ENCODE measurements at places on chromosomes 12 and 14.

- DNase-seq, result no peak
Observed at GRCh38 chr14:26791117-26791806, 193.4 kb upstream of the NOVA1 start.

- DNase-seq, result no peak
Observed at GRCh38 chr12:84043355-84043754, 869.2 kb downstream of the SLC6A15 start.

DNA sequence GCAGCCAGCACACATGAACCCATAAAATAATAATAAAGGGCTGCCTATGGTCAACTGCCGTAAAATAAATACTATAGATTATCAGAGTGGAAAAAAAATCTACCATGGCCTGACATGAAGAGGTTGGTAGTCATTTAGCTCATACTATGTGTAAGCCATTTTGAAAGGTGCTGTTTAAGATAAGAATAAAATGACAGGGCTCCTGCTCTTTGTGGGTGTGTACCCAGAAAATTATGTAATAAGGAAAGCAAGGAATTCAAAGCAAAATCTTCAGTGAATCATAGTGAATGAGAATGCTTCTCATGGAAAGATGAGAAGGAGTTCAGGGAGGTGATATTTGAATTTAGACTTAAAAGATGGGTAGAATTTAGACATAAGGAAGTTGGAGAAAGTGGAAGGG is 42.9 kb upstream of the PPM1H start:
- DNase-seq, result no peak

- DNase-seq, result no peak
Observed at GRCh38 chr12:110908377-110909152, 11.8 kb downstream of the MYL2 start.

DNA sequence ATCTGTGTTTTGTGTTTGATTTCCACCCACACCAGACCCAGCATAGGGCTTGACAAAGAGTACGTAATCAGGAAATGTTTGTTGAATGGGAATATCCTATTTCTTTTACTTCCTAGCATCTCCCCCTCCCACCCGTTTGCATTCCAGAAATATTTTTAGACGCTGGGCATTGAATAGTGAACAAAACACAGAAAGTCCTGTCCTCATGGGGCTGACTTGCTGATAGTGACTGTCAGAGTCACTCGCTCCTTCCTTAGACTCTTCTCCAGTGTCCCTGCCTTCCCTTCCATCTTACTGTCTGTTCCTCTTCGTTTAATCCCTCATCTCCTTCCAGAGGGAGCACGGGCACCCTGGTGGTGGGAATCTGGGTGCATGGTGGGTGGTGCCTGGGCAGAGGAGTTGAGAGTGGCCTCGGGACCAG is 53.6 kb downstream of the SLC25A47 start:
- no peak for DNase-seq

GRCh38 chr12:11727133-11727664 is 77.7 kb downstream of the ETV6 start:
- no peak for DNase-seq

DNA sequence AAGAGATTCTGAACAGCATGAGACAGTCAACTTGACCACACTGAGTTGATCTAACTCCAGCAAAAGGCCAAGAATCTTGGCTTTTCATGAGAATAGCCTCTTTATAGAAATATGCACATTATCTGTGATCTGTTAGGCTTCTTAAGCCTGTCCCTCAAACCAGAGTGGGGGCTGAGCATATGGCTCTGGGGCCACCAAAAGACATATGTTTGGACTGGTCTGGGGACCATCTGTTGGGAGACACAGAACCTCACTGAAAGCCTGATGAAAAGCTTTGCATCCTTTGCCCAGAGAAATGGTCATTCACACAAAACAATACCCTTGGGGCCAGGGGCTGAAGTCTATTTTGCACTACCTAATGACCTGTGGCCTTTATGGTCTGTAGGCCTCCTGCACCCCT is 165.3 kb upstream of the PRMT8 start:
- no peak for DNase-seq

GRCh38 chr14:76386944-76387782 is 11.2 kb downstream of the ESRRB start:
- peak; percentile 56 for DNase-seq

- no peak for DNase-seq
Observed at GRCh38 chr14:24784981-24785380, 151.0 kb upstream of the GZMB start.

GRCh38 chr12:64821116-64821630 is 3.3 kb upstream of the TBC1D30 start:
- DNase-seq, result no peak

GRCh38 chr14:66076176-66076575 is 410.0 kb upstream of the CCDC196 start:
- DNase-seq, result no peak

GRCh38 chr12:103802586-103802886 is 38.5 kb downstream of the NT5DC3 start:
- no peak for DNase-seq

DNA sequence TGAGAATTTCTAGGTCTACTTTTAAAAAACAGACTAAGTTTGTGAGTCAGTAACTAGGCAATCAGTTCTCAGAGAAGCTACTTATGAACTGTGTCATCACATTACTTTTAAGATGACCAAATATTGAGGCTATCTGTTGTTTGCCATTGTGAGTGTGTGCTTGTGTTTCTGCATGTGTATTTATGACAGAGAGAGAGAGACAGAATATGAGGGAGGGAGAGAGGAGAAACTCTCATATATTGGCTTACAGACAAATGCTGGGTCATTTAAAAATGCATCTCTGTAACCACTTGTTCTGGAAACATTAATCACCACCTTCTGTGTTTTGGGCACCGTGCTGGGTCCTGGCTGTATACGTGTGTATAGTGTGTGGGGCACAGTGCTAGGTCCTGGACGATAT is 161.5 kb upstream of the FRMD6 start:
- no peak for DNase-seq

DNA sequence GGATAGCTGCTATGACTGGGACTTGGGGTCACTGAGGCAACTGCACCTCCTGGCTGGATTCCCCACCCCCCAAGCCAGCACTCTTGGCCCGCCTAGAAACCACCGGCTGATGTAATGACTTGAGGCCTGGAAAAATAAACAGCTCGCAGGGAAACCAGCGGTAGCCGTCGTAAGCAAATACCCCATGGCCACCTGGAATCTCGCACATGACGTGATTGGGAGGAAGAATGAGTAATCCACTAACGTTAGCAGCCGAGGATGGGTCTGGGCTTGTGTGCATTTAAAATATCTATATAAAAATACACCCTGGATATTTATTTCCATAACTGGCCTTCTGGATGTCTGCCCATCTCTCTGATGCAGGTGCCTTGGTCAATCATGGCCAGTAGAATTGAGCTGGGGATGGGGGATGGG is 120.1 kb downstream of the SMOC1 start:
- DNase-seq, result no peak

GRCh38 chr12:32889011-32889760 is 7.4 kb downstream of the PKP2 start:
- DNase-seq, result no peak

- no peak for DNase-seq
Observed at GRCh38 chr12:38374751-38375150, 58.2 kb downstream of the ALG10B start.

- no peak for DNase-seq
Observed at GRCh38 chr12:82650627-82651337, 35.9 kb upstream of the TMTC2 start.

DNA sequence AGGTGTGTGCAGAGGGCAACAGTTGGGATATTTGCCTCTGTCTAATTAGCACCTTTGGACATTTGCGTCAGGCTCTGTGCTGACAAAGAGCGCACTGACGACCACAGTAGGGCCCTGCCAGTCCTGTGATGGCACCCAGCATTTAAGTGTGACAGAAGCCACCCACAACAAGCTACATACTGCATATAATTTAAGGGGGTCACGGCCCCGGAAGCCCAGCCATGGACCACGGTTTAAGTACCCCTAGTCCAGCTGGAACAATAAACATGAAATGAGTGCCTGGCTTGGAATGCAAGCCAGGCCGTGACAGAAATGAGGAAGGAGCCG is 16.8 kb upstream of the DYNC1H1 start:
- no peak for DNase-seq

GRCh38 chr14:99346470-99347080 is 74.6 kb upstream of the BCL11B start:
- DNase-seq, result no peak

DNA sequence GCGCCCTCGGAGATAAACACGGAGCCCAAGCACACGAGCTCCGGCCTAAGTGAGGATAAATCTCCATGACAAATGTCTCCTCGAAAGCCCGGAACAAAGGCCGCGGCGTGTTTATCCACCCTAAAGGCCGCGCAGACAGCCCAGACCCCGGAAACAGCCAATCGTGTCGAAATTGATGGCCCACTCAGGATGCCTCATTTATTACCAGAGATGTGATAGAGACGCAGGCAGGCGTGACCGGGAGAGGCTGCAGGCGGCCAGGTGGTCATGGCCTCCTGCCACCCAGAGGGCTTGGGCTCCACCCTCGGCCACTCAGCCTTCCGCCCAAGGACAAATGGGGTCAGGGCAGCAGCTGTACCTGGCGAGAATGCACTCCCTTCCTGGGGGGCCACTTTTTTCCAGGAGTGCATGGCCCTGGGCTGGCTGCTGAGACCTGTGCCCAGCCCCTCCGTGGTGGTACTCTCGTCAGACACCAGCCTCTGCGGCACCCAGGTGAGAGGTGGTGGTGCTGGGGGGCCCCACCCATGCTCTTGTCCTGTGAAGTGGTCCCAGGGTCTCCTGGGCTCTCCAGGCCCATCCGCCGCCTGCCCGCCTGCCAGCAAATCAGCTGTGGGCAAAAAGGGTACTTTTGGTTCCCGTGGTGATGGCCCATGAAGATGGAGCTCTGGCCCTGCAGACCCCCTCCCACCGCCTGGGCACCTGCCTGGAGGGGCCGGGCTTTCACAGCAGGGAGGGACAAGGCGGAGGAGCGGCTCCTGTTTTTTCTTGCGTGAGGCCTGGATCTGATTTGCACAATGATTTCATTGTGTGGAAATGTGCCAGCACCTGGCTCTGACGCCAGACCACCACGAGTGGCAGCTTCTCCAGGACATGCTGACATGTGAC is 211.5 kb upstream of the C14orf180 start:
- no peak for DNase-seq

DNA sequence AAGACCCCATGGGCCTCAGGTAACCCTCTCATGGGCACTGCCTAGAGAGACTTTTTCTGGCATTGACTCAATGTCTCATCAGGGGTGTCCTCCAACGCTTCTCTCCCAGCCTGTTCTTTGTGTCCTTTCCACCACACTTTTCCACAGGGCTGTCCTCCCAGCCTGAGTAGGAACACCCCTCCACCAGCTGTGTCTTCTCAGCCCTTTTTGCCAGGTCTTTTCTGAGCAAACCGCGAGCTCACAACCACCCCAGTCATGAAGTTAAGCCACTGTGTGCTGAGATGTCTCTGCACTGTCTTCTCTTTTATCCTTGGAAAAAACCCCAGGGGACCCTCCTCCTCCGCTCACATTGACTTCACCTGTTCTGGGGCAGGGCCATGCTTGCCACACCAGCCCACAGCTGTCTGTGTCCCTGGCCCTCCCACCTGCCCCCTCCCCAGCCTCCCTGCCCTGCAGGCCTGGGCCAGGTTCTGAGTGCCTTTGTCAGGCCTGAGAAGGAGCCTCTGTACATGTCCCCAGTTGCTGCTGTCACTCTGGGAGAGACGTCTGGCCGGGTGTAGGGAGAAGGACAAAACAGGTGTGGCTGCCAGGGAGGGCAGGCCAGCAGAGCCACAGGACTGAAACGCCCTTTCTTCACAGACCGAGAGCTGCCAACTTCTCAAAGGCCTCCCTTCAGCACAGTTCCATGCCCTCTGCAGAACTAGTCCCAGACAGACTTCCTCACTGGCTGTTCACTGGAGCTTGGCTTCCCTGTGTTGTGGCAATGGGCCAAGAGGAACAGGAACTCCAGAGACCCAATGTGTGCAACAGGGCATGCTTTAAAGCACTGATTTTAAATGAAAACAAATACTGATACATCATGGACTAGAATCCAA is 50.5 kb upstream of the PNMA1 start:
- DNase-seq, result peak; percentile 87

DNA sequence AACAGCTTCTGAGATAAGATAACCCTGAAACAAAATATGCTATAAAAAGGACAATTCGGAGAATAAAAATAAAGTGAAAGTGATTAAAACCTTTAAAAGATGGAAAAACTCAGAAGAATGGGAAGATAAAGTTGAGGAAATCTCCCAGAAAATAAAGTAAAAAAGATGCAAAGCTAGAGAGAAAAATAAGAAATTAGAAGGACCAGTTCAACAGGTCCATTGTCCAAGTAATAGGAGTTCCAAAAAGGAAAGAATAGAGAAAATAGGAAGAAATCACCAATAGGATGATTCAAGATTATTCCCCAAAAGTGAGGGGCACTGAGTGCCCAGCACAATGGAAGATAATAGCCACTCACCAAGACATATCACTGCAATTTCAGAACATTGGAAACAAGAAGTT is 4.8 kb upstream of the PRPF40B start:
- DNase-seq, result no peak

DNA sequence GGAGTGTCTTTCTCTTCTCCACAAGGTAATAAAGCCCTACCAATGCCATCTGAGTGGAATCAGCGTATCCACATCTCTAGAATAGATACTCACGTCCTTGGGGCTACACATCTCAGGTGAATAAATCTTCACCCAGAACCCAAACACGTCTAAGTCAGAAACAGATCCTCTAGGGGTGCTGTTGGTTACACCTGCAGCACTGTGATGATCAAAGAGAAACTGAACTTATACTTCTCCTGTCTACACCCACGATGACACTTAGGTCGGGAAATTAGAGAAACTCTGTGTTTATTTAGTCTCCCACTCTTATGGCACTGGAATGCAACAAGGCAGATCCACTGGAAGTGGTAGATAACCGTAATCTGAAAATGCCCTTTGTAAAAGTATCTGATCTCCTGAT is 46.2 kb downstream of the WIF1 start:
- DNase-seq, result no peak

DNA sequence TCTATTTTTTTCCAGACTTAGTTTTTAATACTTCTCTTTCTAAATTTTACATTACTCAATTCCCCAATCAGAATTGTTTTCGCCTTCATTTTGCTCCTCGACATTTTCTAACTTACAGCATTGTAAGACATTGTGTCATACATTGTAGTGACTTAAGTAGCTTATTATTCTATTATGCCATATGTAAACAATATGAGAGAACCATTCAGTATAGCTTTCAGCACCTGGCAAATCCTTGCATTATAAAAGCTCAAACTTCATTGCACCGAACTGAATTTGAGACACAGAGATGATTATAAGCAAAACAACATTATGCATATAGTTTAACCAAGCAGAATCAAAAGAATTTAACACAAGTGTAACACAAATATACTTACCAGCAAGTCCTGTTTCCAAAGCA is 46.8 kb downstream of the EXOC5 start:
- no peak for DNase-seq

GRCh38 chr12:45259675-45260074 is 43.8 kb downstream of the ANO6 start:
- DNase-seq, result no peak

- DNase-seq, result peak; percentile 75
Observed at GRCh38 chr12:95942524-95943329, at the start of gene CCDC38. CCDC38 (minus strand) TSS chr12:95942614; CDS start chr12:95936509, 6,105 bp downstream.

DNA sequence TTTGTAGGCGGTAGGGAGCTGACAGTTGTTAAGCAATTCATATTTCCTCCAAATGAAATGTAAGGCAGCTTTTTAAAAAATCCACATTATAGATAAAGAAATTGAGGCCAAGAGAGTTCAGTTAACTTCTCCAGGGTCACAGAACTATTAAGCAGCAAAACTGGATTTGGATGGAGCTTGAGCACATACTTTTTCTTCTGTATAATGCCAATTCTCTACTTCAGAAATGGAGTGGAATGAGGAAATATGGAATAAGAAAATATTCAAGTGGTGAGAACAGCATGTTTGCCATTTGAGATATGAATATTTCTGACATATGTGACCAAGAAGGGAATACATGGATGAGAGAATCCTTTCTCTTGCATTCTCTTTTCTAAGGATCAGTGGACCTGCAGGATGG is 233.1 kb downstream of the FOXG1 start:
- no peak for DNase-seq
